Activated gamma-delta T cell treated with Interleukin-2 at 50 U/mL for 16 hours (primary cell): ENCODE measurements at places on chromosomes 3 and 15.

DNA sequence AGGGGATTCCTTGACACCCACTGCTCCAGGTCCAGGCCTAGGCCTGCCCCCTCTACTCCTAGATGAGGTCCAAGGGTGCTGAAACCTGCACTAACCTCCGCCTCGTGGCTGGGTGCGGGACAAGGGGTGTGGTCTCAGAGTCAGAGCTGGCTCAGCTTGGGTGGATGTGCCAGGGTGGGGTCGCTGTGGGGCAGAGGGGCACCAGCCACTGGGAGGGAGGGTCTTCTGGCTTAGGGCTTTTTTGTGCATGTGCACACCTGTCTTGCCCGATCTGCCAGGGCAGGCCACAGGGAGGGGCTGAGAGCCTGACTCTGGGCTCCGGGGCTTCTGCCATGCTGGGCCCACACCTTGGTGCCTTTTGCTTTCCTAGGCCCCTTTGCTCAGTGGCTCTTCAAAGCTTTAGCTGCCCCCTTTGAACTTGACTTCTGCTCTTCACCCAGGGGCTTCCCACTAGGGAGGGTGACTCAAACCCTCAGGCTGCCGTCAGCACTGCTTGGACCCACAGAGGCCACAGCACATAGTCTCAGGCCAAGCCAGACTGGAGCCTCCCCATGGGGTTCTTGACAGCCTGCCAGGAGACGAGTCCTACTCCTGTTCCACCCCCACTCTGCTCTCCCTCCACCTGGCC is 73.0 kb downstream of the KLF13 start:
- DNase-seq = peak; percentile 41

- no peak for DNase-seq
These were observed 3.9 kb upstream of the OPA1 start for GRCh38 chr3:193589129-193589528.

GRCh38 chr15:74913041-74913440 is 6.4 kb upstream of the FAM219B start:
- DNase-seq = no peak

DNA sequence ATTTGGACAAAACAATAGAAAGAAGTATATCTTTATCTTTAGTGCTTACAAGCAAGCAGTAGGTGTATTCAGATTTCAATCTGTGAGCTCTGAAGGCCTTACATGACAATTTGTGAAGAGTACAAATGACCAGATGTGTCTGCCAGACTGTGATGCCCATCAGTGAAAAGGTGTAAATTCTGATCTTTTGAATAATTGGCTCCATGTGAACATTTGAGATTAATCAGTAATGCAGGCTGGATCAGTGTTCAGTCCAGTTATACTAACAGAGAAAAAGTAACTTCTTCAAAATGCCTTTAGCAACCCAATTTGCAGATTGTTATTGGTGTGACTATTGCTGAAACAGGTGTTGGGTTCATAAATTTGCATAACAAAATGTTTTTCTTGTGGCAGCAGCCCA is 5.2 kb downstream of the IQCH start:
- no peak for DNase-seq

DNA sequence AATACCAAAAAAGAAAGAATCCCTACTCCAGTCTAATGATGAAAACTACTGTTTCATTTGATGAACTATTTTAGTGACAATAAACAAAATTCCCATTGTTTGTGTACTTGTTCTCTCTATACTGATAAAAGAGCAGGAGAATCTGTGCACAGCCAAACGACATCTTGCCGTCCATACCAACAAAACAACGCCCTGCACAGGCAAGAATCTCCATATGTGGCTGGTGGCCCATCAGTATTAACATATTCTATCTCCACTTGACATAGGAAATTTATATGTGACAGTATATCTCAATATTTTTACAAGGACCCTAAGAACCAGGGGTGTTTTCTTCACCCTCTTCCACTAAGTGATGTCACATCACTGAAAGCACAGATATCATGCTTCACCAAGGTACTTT is 279.5 kb downstream of the ULK4 start:
- DNase-seq = no peak

DNA sequence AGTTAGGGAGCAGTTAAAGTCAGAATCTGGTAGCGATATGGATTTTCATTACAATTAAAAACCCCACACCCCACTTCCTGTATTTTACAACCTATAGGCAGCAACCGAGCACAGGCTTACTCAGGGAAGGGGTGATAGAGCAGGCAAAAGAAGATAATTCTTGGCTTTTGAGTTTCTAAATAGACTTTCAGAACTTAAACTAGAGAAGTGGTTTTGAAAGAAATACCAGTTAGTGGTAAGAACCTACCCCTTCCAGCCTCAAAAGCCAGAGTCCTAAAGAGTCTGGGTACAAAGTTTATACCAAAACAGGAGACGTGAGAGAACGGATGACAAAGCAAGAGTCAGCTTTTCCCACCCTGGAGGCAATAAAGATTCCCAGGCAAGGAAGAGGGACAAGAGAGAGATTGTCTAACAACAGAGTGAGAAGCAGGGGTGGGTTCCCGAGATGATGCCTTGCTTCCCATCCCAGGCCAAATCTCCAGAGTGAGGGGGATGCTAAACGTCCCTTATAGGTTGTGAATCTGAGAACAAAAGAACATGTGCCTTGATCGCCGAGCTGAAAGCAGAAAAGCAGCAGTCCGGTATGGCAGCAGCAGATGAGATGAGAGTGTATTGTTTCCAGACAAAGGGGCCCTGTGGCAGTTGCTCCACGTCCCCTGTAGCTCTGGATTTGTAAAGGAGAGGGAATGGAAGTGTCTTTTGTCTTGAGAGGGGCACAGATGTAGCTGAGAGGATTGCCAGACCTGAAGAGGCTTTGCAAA is 36.8 kb downstream of the KLHL6 start:
- no peak for DNase-seq

- DNase-seq = no peak
These were observed 43.1 kb downstream of the LRCH3 start for GRCh38 chr3:197833930-197834715.

DNA sequence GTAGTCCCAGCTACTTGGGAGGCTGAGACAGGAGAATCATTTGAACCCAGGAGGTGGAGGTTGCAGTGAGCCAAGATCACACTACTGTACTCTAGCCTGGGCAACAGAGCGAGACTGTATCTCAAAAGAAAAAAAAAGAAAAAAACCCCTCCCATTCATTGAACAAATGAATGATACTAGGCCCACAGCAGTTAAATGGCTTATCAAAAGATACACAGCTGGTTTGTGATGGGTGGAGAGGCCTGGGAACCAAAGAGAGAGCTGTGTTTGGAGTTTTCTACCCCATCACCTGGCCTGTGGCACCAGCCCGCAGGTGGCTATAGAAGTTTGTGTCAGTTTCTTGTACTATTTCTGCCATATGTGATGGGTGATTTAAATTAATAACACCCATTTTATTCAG is 43.1 kb upstream of the LCTL start:
- DNase-seq = no peak

DNA sequence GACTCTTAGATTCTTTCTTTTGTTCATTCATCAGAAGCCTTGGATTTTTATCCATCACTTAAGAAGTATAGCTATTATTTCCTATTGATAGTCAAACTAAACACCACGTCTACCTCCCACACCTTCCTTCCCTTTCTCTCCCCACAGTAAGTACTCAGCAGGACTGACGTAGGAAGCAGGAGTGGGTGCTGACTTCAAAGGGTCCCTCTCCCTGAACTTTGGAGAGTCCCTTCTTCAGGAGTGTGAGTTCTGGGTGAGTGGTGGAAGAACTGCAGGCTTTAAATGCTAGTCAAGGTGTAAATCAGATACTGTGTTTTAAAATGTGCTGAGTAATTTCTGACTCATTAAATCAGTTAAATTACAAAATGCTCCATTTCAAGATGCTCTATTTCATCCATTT is 126.5 kb upstream of the BFSP2 start:
- no peak for DNase-seq

DNA sequence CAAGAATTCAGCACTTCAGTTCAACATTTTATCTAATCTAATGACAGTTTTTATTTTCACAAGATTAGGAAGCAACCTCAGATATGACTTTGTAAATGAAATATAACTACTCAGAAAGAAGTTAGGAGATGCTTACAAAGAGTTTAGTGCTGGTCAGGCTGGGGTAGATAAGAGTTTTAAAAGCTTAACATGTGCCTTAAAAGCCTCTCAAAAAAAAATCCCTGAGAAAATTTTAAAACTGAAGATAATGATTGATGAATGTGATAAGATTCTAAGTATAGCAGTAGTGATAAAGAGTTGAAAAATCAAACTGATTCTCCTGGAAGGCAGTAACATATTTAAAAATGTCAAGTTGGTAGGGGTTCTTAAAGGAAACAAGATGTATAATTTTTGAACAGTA is 478.2 kb downstream of the NLGN1 start:
- no peak for DNase-seq

DNA sequence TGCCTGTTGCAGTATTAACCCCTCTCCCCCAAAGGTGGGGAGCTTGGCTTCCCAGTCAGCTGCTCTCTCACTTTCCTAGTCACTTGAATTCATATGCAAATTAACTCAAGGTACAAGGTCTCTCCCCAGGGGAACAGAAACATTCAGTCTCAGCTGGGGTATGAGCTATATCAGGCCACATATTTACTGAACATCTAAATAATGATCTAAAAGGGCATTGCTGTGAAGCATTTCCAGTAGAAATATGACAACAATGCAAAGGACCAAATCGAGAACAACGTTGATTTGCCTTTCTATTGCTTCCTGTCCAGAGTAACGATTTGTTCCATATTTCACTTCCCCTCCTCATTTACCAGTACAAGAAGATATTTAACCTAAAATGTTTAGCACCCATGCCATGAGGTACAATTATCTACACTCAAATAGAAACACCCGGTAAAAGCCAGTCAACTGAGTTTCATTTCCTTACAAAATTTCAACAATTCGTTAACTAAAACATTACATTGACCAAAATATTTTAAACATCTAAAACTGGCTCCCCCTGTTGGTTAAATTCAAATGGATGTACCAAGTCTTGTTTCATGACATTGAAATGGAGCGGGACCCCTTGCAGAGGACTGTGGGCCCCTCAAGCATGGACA is 36.5 kb upstream of the KLHL6 start:
- no peak for DNase-seq

DNA sequence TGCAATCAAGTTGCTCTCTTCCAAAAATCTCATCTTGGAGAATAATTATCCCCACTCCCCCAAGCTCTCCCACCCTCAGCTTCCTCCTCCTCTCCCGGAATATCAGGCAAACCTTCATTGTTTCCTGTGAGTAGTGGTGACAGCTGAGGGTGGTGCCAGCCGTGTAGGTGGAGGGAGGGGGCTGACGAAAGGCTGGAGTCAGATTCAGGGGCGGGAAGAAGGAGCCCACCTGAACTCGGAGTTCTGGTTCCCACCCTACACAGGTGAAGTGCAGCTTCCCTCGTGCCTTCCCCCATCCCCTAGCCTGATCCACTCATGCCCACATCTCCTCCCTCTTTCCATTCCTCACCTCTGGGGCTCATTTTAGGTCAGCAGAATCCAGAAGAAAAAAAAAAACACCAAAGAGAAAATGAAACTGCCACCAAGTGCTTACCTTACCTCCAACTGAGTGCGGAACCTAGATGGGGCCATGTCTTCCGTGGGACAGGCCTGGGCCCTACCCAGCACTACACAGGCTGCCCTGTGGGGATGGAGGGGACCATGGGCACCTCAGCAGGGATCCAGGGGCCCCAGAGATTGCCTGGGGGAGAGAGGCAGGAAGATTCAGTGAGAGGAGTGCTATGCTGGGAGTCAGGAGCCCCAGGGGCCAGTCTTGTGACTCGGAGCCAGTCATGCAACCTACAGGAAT is 81.3 kb downstream of the ADCY5 start:
- DNase-seq = no peak

DNA sequence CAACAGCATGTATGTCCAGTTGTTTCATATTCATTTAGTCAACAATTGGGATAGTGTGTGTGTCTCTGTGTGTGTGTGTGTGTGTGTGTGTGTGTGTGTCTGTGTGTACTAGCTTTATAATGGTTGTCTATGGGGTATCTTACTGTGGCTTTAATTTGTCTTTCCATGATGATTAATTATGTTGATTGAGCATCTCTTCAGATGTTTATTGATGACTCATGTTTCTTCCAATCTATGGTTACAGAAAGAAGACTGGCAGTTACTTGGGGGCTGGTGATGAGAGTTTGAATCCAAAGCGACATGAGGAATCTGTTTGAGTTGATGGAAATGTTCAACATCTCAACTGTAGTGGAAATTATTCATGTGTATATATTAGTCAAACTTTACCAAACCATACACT is 440.1 kb downstream of the ZNF385D start:
- no peak for DNase-seq

DNA sequence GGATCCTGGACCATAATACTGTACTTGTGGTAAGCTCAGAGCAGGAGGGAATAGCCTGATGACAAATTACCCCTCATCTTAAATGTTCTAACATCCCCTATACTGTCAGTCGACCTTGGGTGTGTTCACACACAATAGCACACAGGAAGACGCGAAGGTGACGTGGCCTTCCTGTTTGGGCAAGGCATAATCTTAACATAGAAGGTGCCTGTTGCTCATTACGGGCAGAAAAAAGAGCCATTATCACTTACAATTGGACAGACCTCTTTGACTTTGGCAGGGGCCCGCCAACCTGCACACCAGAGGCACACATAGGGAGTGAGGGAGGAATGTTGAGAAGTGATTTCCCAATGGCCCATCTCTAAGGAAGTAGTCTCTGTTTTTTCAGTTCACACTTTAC is 144.2 kb downstream of the ANO10 start:
- peak; percentile 70 for DNase-seq

DNA sequence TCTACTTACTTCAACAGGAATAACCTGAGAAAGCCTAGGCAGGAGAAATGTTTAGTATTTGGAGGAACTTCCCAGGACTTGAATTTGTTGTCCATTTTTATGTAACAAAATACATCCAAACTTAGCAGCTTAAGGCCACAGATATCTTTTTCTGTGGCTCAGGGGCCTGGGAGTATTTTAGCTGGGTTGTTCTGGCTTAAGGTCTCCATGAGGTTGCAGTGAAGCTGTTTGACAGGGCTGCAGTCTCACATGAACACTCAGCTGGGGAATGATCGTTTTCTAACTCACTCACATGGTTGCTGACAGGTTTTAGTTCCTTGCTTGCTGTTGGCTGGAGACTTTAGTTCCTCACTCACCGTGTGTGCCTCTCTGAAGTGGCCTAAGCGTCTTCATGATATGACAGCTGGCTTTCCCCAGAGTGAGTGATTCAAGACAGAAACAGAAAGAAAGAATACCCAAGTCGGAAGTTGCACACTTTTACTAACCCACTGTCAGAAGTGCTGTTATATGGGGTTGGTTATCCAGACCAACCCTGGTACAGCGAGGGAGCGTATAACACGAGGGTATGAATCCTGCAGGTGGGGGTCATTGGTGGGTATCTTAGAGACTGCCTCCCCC is 229.7 kb upstream of the TBL1XR1 start:
- DNase-seq = peak; percentile 6

GRCh38 chr15:47934342-47934741 is 186.4 kb upstream of the SLC24A5 start:
- no peak for DNase-seq

GRCh38 chr15:100733101-100733842 is 130.9 kb downstream of the ASB7 start:
- DNase-seq = no peak
